ENCODE measurements at places on chromosomes 6 and 20.

- DNase-seq, result no peak
Measured at GRCh38 chr20:49666911-49667310, 46.8 kb downstream of the B4GALT5 start.

- DNase-seq, result no peak
Measured at GRCh38 chr6:40588480-40588879, 1.3 kb upstream of the LRFN2 start.

GRCh38 chr20:34634392-34634791, 42.5 kb downstream of the PIGU start:
- DNase-seq, result no peak

- DNase-seq, result no peak
Measured at GRCh38 chr6:56691814-56692213, 49.1 kb upstream of the DST start.

- DNase-seq, result no peak
Measured at GRCh38 chr6:27776504-27776903, 135.7 kb downstream of the OR2B2 start.

DNA sequence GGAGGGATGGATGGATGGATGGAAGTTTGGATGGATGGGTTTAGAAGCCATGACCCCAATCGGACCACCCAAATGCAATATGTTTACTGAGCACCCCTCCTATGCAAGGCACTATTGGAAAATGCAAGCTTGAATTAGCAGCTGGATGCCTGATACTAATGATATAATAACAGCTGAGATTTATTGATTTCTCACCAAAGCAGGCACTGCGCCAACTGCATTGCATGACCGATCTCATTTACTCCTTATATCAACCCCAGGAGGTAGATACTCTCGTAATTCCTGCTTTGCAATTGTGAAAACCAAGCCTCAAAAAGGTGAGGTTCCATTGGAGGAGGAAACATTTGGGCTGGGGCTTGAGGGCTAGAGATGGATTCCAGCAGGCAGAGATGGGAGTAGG, 89.7 kb downstream of the KCNB1 start:
- DNase-seq, result no peak

- DNase-seq, result no peak
Measured at GRCh38 chr20:41108531-41108930, 28.8 kb upstream of the PLCG1 start.

- DNase-seq, result no peak
Measured at GRCh38 chr6:53042112-53042511, 23.1 kb upstream of the FBXO9 start.

Measured in activated T-cell treated with anti-CD3 and anti-CD28 coated beads, Interleukin-2, amount 50 U/mL, for 72 hours (primary cell).